Right atrium auricular region (tissue), 2 donors: ENCODE measurements at places on chromosomes 5 and 9.
A peak's percentile ranks its signal among the peaks of the same experiment; 100 is the strongest.

DNA sequence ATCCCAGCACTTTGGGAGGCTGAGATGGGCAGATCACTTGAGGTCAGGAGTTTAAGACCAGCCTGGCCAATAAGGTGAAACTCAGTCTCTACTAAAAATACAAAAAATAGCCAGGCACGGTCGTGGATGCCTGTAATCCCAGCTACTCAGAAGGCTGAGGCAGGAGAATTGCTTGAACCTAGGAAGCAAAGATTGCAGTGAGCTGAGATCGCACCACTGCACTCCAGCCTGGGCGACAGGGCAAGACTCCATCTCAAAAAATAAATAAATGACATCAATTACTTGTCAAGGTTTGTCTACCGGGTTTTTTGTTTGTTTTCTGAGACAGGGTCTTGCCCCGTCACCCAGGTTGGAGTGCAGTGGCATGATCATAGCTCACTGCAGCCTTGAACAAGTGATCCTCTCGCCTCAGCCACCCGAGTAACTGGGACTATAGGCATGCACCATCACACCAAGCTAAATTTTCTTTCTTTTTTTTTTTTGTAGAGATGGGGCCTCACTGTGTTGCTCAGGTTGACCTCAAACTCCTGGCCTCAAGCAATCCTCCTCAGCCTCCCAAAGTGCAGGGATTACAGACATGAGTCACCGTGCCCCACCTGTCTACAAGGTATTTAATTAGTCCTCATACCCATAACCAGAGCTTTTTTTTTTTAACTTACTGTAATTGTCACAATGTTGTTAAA is 64.9 kb downstream of the SUSD1 start:
- DNase-seq = no peak

GRCh38 chr5:168424594-168425323 is 61.5 kb upstream of the RARS1 start:
- DNase-seq = no peak

DNA sequence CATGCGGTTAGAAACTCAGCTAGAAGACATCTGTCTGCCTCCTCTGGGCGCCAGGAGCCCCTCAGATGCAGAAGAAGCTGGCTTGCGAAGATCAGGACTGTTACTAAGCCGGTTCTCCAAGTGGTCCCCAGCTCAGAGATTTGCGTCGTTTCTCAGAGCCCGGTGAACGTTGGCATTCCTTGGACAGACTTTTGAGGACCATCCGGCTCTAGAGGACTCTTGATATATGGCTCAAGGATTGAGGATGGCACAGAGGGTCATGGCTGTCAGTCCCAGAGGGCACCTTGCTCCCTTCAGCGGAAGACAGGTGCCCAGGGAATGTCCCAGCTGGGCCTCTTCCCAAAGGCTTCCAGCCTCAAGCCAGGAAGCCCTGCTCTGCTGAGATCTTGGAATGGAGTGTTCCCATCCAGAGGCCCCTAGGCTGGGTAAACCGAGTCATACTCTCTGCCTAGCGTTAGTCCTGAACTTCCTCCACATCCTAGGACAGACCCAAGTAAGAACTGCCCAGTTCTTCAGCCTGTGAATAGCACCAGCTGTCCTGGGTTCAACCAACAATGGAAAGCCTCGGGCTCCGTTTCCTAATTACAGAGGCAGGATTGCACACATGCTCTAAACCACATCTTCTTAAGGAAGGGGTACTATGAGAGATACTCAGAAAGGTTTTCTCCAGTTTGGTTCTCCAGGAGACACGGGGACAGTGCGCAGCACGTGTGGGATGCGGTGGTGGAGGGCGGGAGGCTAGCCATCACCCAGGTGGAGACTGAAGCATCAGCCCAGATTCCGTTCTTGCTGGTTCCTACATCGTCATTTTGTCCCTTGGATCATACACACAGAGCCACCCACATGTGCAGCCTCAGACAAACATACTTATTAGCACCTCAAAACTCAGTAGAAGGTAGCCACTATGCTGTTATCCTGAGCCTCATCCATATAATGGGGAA is 51.4 kb downstream of the ZNF354C start:
- DNase-seq = peak; percentile 38

- DNase-seq = peak; percentile 76
Measured at GRCh38 chr5:124744170-124744971, 2.1 kb downstream of the ZNF608 start.

GRCh38 chr9:110939047-110939446 is 99.2 kb downstream of the LPAR1 start:
- DNase-seq = no peak

GRCh38 chr5:72530196-72530595 is 23.0 kb upstream of the ZNF366 start:
- no peak for DNase-seq

DNA sequence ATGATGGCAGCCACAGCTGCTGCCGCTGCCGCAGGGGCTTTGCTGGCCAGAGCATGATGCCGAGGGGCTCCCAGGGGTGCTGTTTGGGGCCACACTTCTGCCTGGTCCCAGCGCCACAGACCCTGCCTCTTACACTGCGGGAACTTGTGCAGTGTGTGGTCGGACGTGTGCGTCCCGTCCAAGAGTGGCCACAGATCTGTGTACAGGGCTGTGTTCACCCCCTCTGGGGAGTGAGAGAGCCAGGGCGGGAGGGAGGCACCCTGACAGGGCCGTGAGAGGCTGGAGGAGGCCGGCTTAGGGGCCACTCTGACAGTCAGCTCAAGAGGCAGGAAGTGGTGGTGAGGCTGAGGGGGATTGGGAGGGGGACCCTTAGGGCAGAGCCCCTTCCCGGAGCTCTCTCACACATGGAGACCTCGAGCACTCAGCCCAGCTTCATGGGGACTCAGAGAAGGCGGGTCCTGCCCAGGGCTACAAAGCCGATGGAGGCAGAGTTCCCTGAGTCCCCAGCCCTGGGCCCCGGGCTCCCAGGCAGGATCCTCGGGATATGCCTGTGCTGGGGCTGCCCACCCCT is 13.1 kb upstream of the CARD19 start:
- DNase-seq = peak; percentile 16
